Ascending aorta (tissue), 2 donors: ENCODE measurements at places on chromosomes 1 and 21. TPM values are rescaled to one million over a fixed set of nuclear protein-coding genes. Genes with fewer than 3 reads are reported as not detected.

DNA sequence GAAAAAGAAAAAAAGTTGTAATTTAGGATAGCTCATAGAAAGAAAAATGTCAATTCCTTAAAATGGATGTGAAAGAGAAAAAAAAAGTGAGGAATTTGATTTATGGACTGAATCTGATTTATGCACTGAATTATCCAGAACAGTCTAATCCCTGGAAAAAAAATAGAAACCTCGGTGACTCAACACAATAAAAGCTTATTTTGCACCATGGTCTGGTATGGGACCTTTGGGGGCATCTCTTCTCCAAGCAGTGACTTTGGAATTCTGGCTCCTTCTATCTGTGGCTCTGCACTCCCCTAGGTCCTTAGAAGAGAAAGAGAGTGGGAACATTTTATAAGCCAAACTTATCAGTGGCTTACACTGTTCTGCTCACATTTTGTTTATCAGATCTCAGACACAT is 471.7 kb upstream of the B3GALT2 start:
- peaks cover 17% of the 10 kb centered on the region for H3K4me1 ChIP-seq
- no peak overlapping the region for H3K4me3 ChIP-seq
- H3K27me3 ChIP-seq: no peaks in the 10 kb centered on the region
- DNase-seq: no peak
- no peaks in the 10 kb centered on the region for H3K36me3 ChIP-seq
- H3K27ac ChIP-seq: peak overlapping the region; percentile 34

The CHI3L1 gene
- 73.8 TPM for total RNA-seq

The S100A16 gene
- total RNA-seq: 364 TPM

DNA sequence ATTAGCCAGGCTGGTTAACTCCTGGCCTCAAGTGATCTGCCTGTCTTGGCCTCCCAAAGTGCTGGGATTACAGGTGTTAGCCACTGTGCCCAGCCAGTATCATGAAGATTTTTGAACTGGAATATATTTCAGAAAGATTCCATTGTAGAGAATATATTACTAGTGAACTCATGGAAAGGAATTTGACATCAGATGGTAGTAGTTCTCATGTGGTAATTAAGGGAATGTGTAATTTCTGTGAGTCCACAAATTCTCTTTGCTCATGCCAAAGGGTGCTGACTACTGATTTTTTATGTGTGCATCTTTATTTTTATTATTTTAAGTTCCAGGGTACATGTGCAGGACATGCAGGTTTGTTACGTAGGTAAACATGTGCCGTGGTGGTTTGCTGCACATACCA is 10.4 kb downstream of the DTL start:
- H3K4me3 ChIP-seq: no peak overlapping the region
- no peak overlapping the region for H3K27ac ChIP-seq
- DNase-seq: no peak
